ENCODE measurements at places on chromosomes 2 and 18. TPM values are rescaled to one million over a fixed set of nuclear protein-coding genes. Genes with fewer than 3 reads are reported as not detected.

The UGP2 gene
- total RNA-seq = 109 TPM

The NT5DC4 gene
- total RNA-seq = not detected

- peaks cover 10% of the 10 kb centered on the region for H3K36me3 ChIP-seq
- no peaks in the 10 kb centered on the region for H3K4me1 ChIP-seq
- H3K4me3 ChIP-seq = no peak overlapping the region
- no peak overlapping the region for H3K27ac ChIP-seq
- H3K27me3 ChIP-seq = no peaks in the 10 kb centered on the region
These were observed 113.6 kb downstream of the RNF144A start for GRCh38 chr2:7030810-7031209.

DNA sequence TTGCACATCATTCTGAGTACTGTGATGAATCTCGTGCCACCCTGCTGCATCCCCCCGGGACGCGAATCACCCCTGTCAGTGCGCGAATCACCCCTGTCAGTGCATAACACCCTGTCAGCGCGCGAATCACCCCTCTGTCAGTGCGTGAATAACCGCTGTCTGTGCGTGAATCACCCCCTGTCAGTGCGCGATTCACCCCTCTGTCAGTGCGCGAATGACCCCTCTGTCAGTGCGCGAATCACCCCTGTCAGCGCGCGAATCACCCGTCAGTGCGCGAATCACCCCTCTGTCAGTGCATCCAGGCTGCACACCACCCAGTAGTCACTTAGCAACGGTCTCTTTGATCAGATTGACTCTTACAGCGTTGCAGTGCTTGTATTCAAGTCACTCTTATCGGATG, 134.4 kb upstream of the TPO start:
- no peaks in the 10 kb centered on the region for H3K4me1 ChIP-seq
- H3K27me3 ChIP-seq = no peaks in the 10 kb centered on the region
- no peak overlapping the region for H3K27ac ChIP-seq
- DNase-seq = peak; percentile 80
- H3K4me3 ChIP-seq = no peak overlapping the region
- no peaks in the 10 kb centered on the region for H3K36me3 ChIP-seq

GRCh38 chr2:172091761-172092566, 6.7 kb downstream of the DLX1 start:
- H3K4me3 ChIP-seq = peak overlapping the region; percentile 83
- H3K4me1 ChIP-seq = peaks cover 73% of the 10 kb centered on the region
- no peaks in the 10 kb centered on the region for H3K27me3 ChIP-seq
- no peak for DNase-seq
- peaks cover 17% of the 10 kb centered on the region for H3K36me3 ChIP-seq
- peak overlapping the region; percentile 100 for H3K27ac ChIP-seq

DNA sequence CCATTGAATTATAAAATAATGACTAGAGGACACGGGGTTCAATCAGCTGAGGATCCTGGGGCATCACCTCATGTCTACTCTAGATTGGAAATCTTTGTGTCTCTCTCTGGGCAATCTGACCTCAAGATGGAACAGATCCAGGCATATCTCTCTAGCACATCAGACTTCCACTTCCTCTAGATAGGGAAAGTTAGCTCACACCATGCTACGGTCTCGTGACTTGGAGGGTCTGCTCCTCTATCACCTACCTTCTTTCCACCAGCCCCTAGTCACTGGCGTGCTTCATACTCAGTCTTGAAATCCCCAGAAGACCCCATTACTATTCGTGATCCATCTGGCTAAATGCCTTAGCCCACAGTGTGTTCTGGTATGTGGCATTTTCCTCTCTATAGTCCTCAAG, 148.8 kb downstream of the ANKRD44 start:
- H3K36me3 ChIP-seq = no peaks in the 10 kb centered on the region
- no peak for DNase-seq
- no peaks in the 10 kb centered on the region for H3K27me3 ChIP-seq
- peaks cover 33% of the 10 kb centered on the region for H3K4me1 ChIP-seq

DNA sequence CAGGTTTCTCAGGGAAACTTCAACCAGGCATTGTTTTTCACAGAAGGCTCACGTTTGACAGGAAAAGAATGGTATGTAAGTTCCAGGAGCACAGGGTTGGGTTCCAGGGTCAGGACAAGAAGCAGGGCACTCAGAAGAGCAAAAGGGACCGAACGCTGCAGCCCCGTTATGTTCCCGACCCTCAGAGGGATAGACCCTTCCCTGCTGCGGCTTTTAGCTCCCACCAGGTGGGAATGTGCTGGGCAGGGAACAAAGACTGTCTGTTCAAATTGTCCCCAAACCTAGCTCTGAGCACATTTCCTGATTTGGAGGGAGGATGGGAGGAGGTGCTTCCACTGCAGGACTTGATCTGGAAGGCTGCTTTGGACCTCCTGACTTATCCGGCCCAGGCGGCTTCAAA, 130.1 kb downstream of the RAB3GAP1 start:
- H3K27me3 ChIP-seq = no peaks in the 10 kb centered on the region
- no peaks in the 10 kb centered on the region for H3K4me1 ChIP-seq
- no peak overlapping the region for H3K27ac ChIP-seq
- no peak for DNase-seq

- peaks cover 4% of the 10 kb centered on the region for H3K27me3 ChIP-seq
- no peak overlapping the region for H3K4me3 ChIP-seq
- no peaks in the 10 kb centered on the region for H3K4me1 ChIP-seq
- no peaks in the 10 kb centered on the region for H3K36me3 ChIP-seq
These were observed 80.3 kb downstream of the INSIG2 start for GRCh38 chr2:118168615-118169014.

DNA sequence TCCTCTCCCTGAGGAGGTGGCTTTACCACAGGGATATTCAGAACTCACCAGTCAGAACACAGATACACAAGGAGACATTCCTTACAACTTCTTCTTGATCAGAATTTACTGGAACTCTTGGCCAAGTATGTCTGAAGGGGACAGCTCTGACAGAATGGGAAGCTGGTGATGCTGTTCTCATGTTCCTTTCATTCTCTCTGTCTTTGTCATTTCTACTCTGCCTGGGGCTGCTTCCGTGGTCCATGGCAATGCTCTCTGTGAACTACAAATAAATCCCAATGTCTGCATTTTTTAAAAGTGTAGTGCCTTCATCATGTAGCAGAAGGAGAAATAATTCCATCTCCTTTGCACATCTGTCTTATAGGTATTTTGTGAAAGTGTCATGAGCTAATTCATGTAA, 730.3 kb downstream of the CNTNAP5 start:
- H3K4me1 ChIP-seq = no peaks in the 10 kb centered on the region
- no peak overlapping the region for H3K4me3 ChIP-seq

- H3K27ac ChIP-seq = no peak overlapping the region
- H3K27me3 ChIP-seq = peaks cover 32% of the 10 kb centered on the region
- H3K4me3 ChIP-seq = no peak overlapping the region
These were observed 315.1 kb downstream of the MTX2 start for GRCh38 chr2:176584333-176584732.

- DNase-seq = no peak
- no peaks in the 10 kb centered on the region for H3K36me3 ChIP-seq
- no peaks in the 10 kb centered on the region for H3K27me3 ChIP-seq
- no peak overlapping the region for H3K4me3 ChIP-seq
- peak overlapping the region; percentile 65 for H3K27ac ChIP-seq
These were observed 210.7 kb downstream of the KLHL29 start for GRCh38 chr2:23595601-23596251.

DNA sequence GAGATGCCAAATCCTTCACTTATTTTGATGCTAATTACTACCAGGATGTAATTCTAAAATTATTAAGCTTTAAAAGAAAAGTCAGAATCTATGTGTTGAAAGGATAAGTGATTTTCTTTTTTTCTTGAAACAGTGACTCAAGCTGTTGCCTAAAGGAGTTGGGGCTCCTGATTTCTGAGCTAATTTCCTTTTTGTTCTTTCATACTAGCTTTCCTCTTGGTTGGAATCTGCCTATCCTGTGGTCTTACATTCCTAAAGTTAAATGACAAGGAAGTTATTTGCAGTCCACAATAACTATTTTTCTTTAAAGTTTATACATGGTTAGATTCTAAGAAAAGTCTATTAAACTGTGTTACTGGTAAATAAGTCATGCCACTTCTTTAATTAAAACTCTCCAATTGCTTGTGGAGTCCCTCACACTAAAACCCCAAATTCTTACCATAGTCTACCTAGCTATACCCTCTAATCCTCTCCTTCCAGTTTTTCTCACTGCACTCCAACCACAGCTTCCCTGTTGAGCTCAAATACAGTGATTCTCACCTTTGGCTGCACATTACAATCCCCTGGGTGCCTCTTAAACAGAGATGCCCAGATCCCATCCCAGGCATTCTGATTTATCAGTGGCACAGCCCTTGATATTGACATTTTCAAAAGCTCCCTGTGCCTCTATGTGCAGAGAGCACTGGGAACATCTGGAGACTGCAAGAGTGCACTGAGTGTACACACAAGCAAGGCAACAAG, 63.3 kb upstream of the EFEMP1 start:
- DNase-seq = no peak
- H3K27ac ChIP-seq = no peak overlapping the region
- no peaks in the 10 kb centered on the region for H3K36me3 ChIP-seq
- no peaks in the 10 kb centered on the region for H3K4me1 ChIP-seq
- no peak overlapping the region for H3K4me3 ChIP-seq

Measured in osteocyte (in vitro differentiated cells).